ENCODE measurements at places on chromosomes 2 and 18.

GRCh38 chr18:52219102-52219501 lies 120.9 kb upstream of the DCC start:
- no peak for DNase-seq

GRCh38 chr2:231933916-231934401 lies 7.8 kb upstream of the NPPC start:
- DNase-seq = no peak

DNA sequence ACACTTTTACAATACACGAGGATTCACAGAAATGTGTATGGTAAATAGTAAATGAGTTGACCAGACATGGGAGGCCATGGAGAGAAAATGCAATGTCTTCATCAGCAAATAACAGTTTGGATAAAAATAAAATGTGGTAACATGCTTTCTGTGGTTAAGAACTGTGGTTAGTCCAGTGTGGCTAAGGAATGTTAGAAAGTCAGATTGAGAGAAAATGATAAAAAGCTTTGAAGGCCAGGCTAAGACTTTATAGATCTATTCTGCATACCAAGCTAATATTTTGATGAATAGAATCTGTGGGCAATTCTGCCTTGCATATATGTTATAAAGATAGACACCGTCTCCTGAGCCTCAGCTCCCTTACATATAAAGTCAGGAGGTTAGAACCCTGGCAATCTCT lies 215.9 kb downstream of the SOX11 start:
- no peak for DNase-seq

- no peak for DNase-seq
Measured at GRCh38 chr2:70503896-70504295, 49.7 kb downstream of the TGFA start.

DNA sequence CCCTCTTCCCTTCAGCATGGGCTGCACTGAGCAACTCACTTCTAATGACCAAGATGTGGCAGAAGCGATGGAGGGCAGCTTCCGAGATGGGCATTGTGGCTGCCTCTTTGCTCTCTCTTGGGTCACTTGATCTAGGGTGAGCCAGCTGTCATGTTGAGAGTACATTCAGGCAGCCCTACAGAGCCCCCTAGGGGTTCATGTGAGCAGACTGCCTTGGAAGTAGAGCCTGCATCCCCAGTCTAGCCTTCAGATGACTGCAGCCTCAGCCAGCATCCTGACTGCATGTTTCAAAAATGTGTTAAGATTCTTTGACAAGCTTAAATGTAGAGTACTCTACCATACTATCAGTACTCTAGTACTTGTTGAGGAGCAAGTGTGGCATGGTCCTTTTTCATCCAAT lies 143.9 kb downstream of the NCK2 start:
- no peak for DNase-seq

GRCh38 chr2:84972207-84972783 lies 1.3 kb downstream of the KCMF1 start:
- DNase-seq = no peak

GRCh38 chr2:232974396-232974795 lies 38.7 kb downstream of the NGEF start:
- no peak for DNase-seq

DNA sequence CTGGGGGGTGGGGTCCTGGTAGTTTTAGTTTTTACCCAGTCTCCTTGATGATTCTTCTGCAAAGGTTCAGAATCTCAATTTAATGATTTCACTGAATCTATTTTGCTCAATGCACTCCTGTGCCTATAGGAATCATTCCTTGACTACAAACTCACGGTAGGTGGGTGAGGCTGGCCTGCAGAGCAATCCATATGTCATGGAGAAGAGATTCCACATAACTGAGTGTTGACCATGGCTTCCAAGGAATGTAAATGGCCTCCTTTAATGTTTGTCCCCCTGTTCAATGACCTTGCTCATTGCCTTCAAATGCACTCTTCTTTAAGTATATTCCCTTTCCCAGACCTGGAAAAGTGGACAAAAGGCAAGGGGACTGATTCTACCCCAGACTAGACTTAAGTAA lies 12.5 kb downstream of the FAP start:
- DNase-seq = no peak

GRCh38 chr2:135320465-135321355 lies 210.3 kb downstream of the ZRANB3 start:
- DNase-seq = no peak

GRCh38 chr2:44770221-44771195 lies 171.0 kb upstream of the SIX3 start:
- DNase-seq = no peak

- DNase-seq = no peak
Measured at GRCh38 chr2:71711133-71711855, 257.9 kb downstream of the DYSF start.

DNA sequence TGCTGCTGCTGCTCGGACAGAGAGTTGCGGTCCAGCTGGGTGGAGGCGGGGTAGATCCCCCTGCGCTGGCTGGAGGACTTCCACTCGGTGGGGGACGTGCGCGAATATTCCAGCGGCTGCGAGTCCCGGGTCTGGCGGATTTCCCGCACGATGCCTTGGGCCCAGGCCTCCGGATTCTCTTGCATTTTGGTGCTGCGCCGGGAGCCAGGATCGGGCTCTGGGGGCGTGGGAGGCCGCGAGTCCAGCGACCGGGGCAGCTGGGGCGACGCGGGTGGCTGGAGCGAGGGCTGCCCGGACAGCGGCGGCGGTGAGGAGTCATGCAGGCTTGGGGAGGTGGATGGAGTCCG lies 4.8 kb downstream of the NT5C1B start:
- no peak for DNase-seq

GRCh38 chr2:228408529-228409227 lies 227.2 kb upstream of the SPHKAP start:
- no peak for DNase-seq

GRCh38 chr18:686339-687111 lies 25.9 kb downstream of the ENOSF1 start:
- no peak for DNase-seq

GRCh38 chr2:61928826-61929461 lies 23.5 kb downstream of the COMMD1 start:
- DNase-seq = no peak

Data from activated gamma-delta T cell (primary cell).